ENCODE measurements at places on chromosomes 16 and 17.

DNA sequence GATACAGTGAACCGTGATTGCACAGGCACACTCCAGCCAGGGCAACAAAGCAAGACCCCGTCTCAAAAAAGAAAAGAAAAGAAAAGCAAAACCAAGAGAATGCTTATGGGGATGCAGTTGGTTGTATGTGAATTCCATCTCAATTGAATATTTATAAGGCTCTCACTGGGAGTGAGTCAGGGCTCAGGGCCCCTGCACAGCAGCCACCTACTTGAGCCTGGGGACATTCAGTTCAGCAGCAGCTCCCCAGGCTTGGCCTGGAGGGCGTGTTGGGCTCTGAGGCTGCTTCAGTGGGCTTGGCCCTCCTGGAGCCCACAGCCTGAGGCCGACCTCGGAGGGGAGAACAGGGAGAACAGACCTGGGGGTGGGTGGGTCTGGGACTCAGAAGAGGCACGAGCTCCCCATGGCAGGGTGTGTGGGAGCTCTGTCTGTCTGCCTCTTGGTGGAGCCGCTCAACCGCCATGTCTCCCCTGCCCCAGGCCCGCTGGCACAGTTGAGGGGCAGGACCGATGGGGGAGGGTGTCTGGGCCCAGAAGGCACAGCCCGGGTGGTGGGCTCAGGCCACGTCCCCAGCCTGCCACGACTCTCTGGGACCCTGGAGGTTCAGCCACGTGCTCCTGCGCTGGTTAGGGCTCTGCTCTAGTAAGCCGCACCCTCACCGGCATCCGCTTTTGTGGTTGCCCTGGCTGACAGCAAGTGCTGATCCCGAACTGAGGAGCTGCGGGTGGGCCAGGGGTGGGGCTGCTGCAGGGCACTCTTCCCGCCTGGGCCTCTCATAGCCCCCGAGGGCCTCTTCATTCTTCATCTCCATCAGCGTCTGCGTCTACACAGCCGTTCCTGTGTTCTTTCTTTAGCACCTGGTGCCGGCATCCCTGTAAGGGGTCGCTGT is 24.8 kb downstream of the ZFPM1 start:
- DNase-seq, result no peak

GRCh38 chr16:87337262-87337771 is 20.1 kb upstream of the C16orf95 start:
- DNase-seq, result no peak

- DNase-seq, result no peak
Observed at GRCh38 chr16:28543072-28543471, 4.3 kb upstream of the NUPR1 start.

DNA sequence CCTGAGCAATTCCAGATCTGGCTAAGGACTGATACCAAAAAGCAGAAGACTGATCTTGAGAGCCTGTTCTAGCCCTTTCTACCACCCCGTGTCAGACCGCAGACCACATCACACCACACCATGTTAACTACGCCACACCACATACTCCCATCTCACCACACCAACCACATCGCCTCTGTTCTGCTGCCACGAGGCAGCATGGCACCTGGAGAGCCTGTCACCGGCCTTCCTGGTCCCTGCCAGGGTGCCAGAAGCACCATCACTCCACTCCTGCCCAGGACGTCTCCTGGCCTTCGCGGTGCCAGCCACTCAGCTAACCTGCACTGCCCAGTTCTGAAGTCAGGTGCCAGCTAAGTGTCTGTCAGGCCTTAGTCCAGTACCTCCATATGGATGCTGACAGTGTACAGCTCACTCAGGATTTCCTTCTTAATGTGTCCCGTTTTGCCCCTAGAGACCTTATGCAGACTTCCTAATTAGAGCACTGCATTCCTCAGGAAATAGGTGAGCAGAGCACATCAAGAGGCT is 37.2 kb upstream of the BCAR1 start:
- DNase-seq, result no peak

DNA sequence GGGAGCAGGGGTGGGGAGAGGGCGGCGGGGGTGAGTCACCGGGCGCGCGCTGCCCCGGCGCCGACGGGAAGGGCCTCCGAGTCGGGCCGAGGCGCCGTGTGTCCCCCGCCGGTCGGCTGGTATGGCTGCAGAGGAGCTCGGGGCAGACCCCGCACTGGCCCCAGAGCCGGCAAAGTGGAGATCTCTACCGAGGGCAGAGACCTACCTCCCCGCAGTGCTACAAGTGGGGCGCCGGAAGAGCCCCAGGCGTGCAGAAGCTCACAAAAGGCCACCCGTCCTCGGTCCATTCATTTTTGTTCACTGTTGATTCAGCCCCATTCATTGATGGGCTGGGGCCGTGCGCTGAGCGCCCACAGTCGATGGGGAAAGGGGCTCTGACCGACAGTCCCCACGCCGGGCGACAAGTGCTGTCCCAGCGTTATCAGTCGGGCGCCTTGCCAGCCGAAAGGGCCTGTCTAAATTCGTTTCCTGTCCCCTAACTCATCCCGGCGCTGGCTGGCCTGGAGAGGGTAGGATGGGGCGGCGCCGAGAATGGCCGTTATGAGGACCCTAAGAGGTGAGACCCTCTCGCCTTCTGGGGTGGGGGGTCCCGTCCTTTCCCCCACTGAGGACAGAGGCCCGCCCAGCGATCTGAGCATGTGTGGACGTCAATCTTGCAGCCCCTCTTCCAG is 709 bp upstream of the ENO3 start:
- no peak for DNase-seq

- DNase-seq, result no peak
Observed at GRCh38 chr16:89153848-89154271, 17.7 kb upstream of the CDH15 start.

- DNase-seq, result no peak
Observed at GRCh38 chr17:17971431-17972125, 622 bp downstream of the TOM1L2 start.

GRCh38 chr17:80834893-80835275 is 156.8 kb upstream of the CHMP6 start:
- no peak for DNase-seq

DNA sequence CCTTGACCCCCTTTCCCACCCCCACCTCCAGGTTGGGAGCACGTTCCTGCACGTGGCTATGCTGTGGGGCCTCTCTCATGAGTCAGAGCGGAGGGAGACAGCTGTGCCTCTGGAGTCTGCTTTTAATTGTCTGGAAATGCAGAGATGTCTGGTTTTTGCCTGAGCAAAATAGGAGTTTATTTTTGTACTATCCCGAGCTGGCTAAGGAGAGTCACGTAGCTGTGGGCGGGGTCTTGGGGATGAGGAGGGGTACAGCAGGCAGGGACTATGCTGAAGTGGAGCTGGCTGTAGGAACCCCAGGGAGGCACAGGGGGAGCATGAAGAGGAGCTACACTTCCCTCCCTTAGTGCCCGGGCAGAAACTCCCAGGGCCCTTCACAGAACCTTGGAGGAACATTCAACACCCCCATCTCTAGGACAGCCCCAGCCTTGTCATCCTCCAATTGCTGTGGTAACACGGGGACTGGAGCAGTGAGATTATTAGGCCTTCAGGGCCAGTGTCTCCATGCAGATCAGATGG is 44.7 kb upstream of the LGALS9 start:
- no peak for DNase-seq

DNA sequence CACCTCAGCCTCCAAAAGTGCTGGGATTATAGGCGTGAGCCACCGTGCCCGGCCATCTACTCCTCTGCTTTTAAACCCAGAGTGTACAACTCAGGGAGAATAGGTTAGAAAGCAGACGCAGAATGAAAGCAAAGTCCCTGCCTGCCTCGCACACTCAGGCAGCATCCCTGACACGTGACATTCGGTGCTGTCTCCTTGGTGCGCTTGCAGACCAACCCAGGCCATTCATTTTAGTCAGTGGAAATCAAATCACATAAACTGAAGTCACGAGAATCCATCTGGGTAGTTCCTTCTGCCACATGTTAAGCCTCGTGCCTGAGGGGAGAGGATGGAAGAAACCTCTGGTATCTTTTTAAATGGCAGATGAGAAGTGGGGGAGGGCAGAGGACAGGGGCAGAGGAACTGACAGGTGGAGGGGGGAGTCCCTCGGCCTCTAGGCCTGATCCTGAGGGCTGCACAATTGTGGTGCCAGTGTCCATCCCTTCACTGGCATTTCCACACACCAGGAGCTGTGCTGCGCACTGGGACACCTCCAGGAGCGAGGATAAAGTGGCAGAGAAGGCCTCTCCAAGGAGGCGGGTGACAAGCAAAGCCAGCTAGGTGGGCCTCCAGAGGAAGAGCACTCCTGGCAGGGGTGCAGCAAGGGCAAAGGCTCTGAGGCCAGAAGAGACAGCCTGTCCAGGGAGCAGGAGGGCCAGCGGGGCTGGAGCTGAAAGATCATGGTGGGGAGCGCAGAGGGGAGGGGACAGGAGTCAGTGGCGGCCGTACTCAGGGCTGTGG is 196.3 kb downstream of the KATNIP start:
- no peak for DNase-seq

Measured in hypothalamus (tissue), 51 donors.